ENCODE measurements at places on chromosomes 3 and 15.
A peak's percentile ranks its signal among the peaks of the same experiment; 100 is the strongest.

DNA sequence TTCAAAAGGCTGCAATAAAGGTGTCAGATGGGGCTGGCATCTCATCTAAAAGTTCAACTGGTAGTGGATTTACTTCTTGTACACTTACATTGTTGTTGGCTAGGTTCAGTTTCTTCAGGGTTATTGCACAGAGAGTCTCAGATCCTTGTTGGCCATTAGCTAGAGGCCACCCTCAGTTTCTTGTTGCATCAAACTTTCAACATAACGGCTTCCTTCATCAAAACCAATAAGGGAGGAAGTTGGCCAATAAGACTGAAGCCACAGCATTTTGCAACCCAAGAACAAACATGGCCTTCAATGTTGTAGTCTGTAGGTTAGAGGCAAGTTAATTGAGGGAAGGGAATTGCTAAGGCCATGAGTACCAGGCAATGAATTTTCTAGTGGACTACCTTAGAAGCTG, 218.0 kb downstream of the ZBBX start:
- DNase-seq = no peak

DNA sequence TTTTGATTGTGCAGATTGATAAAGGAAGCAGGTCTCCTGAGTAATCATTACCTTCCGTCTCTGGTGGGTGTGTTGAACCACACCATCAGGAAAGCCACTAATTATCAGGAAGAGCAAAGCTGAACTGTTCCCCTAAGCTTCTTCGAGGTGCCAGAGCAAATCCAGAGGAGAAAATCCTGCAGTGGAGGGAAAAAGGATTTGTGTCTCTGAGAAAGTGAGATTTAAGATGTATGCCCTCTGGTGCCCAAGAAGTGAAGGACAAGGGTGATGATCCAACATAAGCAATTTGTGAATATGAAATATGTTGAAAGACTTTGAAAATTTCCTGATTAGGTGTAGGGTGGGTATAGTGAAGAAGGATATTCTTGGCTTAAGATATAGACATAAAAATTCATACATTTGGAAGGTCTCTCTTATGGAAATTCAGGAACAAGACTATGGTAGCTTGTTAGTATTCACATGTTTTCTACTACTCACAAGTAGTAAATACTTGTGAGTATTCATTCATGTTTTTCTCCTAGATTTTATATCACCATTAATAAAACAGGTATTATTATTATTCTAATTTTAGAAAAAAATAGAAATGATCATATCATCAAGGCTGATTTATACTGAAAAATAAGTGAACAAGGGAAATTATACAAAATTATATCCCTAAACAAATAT, 34.8 kb downstream of the COMMD2 start:
- peak; percentile 1 for DNase-seq

DNA sequence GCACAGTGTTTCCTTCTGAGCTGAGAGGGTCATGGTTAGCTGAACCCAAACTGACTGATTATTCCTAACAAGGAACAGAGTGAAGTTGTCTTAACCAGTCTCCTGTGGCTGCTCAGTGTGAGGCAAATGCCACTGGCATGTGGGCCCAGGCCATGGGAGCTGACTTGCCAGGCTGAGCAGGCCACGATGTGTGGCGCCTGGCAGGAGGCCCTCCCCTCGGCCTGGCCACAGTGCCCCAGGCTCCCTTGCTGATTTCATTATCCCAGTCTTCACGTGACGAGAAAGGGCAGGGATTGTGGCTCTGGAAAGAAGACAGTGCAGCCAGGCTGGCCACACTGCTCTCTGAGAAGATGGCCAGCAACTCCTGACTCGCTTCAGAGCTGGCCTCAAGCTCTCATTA, 58.8 kb downstream of the SLCO2A1 start:
- no peak for DNase-seq

DNA sequence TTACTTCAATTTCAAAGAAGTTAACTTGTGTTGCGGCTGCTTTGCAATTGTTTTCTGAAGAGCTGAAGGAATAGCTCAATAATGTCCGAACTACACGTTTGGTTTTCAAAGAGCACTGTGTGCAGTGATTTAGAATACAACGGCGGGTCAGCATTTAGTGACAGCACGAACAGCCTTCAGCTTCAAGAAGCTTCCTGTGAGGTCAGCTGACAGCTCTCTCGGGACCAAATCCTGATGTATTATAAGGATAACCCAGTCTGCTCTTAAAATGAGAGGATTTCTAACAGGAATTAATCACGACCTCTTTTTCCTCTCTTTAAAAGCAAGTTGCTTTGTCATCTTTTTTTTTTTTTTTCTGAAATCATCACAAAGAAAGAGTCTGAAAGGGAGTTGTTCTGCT, 97.9 kb upstream of the UNC13C start:
- DNase-seq = no peak

DNA sequence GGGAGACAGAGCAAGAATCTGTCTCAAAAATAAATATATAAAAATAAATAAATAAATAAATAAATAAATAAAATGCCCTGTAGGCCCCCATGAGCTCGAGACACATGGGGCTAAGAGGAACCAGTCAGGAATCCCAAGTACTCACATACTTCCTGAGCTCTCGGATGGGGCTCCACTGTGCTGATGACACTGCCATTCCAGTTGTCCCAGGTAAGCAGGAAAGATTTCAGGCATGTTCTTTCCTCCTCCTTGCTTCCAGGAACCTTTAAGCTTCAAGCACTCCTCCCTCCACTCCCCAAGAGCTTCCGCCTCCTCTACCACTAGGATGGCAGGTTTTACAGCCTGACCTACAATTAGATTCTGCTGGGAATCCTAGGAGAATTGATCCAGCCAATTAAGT, 113.4 kb downstream of the SLC49A4 start:
- no peak for DNase-seq

- no peak for DNase-seq
These were observed 342.0 kb upstream of the NR2F2 start for GRCh38 chr15:95988574-95988887.

- DNase-seq = no peak
These were observed 182.3 kb upstream of the LINGO1 start for GRCh38 chr15:77815015-77815414.

GRCh38 chr3:7484636-7485035, 623.7 kb downstream of the GRM7 start:
- no peak for DNase-seq

DNA sequence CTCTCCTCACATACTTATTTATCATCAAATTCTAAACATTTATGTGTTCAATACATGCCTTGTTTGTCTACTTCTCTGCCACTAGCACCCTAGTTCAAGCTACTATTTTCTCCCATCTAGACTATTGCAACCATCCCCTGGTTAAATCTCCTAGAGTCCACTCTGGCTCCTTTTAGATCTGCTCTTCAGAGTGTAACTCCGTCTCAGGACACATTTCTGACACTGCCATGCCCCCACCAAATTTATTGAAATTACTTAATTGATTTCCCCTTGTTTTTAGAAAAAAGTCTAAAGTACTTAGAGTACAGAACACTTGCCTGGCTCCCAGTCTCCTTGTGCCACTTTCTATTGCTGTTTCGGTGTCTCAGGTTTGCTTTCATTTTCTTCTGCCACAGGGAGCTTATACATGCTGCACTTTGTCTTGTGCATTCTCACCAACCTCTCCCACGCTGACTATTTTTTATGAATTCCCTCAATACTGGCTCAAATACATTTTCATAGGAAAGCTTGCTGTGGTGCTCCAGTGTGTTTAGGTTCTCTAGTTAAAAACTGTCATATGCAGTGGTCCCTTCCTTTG, 792.3 kb downstream of the DIPK2A start:
- DNase-seq = no peak

DNA sequence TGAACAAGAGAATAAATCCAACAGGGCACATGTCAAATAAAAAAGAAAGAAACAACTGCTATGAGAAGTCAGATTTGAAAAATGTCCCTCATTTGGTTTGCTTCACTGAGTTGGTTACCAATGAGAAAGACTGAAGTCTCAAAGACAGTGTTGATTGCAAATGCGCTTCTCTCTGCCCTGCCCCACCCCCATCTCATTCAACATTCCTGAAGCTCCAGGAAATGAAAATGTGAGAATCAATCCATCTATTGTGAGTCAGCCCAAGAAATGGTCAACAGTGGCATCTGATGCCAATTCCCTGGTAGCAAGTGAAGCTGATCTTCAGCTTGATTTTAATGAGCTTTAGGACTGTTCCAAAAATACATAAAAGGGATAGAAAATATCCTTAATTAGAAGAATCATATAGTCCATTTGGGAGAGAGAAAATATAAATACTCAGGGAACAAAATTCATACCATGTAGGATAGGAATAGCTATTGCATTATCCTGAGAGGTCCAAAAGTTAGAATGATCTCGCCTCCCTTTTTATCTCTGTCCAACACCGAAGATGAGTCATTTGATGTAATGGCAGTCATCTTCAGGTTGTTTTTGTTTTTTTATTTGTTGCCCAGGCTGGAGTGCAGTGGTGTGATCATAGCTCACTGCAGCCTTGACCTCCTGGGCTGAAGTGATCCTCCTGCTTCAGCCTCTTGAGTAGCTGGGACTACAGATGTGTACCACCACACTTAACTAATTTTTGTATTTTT, 200.3 kb upstream of the UMPS start:
- no peak for DNase-seq
